Right hindlimb (tissue), 1 donor: ENCODE measurements at places on chromosomes 7 and 10.
A peak's percentile ranks its signal among the peaks of the same experiment; 100 is the strongest.

- peak; percentile 16 for DNase-seq
These were observed 5.9 kb upstream of the PWWP2B start for GRCh38 chr10:132390921-132391675.

DNA sequence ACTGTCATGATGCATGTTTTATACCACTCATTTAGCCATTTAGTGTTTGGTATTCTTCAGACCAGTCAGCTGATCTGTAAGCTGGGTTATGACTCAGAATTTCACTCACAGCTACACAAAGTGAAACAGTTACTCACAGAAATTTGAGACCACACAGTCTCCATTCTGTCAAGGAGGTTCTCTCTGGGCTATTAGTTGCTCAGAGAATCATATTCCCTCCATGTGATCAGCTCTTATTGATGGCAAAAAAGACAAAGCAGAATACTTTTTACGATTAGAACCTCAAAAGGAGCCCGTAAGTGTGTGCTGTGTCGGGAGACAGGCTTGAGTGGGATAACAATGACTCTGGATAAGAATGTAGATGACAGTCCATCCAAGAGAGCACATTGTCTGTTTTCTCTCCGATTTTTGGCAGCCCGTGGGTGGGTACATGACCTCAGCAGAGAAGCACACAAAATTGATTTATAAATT lies 277.6 kb upstream of the SORCS1 start:
- no peak for DNase-seq

DNA sequence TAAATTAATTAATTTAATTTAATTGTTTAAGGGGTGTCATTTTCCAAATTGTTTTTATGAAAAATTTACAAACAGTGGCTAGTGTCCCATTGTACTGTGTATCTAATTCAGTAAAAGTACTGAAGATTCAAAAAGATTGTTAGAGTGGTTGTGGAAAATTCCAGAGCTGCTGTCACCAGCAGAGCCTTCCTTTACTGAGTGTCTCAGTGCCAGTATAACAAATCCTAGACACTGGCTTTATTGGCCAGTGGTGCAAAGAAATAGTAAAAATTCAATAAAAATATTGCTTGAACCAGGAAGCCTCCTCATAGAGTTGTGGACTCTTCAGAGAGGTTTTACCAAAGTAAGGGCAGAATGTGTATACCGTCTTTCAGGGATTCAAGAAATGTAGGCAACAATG lies 23.1 kb upstream of the HERPUD2 start:
- DNase-seq: no peak

- peak; percentile 79 for DNase-seq
These were observed 22.4 kb downstream of the ADCYAP1R1 start for GRCh38 chr7:31074403-31075085.

DNA sequence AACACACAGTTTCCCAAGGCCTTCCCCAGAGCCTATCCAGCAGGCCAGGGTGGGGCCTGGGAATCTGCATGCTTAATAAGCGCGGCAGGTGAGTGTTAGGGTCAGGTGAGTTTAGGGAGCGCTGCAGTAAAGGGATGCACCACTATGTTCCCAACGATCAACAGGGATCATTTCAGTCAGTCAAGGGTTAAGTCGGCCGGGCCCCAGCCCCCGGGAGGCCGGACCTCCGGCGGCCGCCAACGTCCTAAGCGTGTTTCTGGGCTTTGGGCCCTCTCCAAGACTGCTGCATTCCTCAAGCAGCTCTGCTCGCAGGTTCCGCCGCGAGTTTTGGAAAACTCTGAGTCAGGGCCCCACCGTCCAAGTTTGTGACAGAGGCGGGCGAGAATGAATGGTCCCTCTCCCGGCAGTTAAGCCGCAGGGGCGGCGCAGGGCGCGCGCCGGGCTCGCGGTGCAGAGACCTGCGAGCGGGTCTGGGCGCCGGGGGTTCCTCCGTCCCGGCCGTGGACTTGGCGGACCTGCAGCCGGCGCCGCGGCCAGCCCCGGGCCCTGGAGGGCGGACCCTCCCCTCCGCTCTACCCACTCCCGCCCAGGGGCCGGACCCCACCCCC lies 81.6 kb downstream of the ARHGAP22 start:
- peak; percentile 88 for DNase-seq

GRCh38 chr10:99766302-99766681 lies 16.1 kb upstream of the ABCC2 start:
- no peak for DNase-seq

DNA sequence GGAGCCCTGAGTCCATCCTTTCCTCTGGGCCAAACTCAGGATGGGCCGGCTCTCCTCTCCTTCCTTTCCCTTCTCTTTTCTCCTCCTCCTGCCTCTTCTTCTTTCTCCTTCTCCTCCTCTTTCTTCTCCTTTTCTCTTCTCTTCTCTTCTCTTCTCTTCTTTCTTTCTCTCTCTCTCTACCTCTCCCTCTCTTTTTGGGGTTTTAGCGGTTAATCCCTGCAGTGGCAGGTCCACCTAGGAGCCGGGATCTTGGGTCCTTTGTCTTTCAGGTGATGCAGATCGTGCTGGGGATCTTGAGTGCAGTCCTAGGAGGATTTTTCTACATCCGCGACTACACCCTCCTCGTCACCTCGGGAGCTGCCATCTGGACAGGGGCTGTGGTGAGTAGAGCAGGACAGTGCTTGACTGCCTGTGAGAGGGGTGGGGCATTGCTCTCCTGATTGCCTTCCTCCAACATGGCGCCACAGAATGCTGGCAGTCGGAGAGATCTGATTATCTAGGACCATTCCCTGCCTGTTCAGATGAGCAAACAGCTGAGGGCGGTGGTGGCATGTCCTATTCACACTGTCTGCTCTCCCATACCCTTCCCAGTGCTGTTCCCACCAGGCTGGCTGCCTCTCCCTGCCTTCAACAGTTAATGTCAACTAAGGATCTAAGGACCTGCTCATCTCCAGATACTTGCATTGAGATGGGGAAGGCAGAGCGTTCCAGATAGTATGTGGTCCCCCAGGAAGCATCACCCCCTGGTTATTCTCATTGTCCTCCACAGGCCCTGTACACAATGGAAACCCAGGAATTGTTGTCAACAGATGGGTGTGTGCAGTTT lies 1.6 kb downstream of the TMEM176A start:
- DNase-seq: no peak

- DNase-seq: no peak
These were observed 8.4 kb downstream of the TLX1 start for GRCh38 chr10:101139421-101139911.

DNA sequence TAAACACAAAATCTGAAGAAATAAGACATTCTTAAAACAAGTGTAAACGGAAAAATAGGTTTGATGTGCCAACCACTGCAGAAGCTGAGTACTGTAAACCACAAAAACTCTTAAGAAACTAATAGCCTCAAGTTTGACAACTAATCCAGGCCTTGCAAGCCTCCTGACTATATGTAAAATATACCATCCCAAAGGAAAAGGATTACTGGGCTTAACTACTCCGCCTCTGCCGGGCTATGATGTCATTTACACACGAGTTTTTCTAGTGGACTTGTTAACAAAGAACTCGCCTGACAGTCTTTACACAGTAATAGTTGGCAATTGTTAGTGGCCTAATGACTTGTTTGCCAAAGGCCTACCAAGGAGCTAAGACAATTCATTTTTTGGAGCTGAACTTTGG lies 2.1 kb downstream of the KIF5B start:
- peak; percentile 44 for DNase-seq

- no peak for DNase-seq
These were observed 888.4 kb upstream of the PHF14 start for GRCh38 chr7:10085231-10085630.

DNA sequence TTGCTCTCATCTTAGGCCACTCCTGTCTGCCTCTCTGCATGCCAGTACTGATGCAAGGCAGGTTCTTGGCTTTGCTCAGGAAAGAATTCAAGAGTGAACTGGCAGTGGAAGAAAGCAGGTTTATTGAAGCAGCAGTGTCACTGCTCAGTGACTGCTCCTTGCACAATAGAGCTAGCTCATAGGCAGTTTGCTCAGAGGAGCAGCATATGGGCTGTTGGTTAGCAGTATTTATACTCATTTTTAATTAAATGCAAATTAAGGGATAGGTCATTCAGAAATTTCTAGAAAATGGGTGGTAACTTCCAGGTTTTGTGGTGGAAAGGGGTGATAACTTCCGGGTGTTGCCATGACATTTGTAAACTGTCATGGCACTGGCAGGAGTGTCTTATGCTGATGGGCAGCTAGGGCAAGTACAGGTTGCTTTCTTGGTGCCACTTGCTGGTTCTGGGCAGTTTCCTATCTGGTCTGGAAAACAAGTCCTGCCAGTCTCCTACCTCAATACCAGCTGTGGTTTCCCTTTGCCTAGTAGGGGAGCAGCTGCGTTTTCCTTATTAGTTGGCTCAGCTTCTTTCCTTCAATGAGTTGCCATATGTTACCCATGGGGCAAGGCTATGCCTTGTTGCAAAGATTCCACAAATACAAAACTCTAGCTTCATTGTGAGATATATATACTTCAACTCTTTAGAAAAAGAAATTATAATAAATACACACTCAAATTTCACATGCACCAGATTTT lies 64.8 kb upstream of the CALD1 start:
- DNase-seq: no peak
